ENCODE measurements at places on chromosomes 1 and 21.

GRCh38 chr1:100073531-100073930, 59.2 kb downstream of the SASS6 start:
- no peak for DNase-seq

DNA sequence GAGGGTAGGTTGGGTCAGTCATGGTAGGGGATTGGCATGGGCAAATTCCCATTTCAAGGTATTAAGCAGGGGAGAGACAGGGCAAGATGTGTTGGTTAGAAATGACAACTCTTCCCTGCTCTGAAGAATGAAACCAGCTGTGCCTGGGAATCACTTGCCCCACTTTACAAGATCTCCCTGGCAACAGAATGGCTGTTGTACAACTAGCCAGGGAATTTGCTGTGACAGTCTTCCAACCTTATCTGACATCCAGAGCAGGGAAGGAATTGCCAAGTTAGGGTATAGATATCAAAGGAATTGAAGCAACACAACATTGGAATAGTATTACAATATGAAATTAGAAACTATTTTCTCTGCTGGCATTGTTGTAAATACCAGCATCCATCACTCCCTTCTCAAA, 154.7 kb downstream of the CACNA1E start:
- no peak for DNase-seq

- no peak for DNase-seq
Observed at GRCh38 chr1:231177226-231177625, 15.4 kb downstream of the TRIM67 start.

DNA sequence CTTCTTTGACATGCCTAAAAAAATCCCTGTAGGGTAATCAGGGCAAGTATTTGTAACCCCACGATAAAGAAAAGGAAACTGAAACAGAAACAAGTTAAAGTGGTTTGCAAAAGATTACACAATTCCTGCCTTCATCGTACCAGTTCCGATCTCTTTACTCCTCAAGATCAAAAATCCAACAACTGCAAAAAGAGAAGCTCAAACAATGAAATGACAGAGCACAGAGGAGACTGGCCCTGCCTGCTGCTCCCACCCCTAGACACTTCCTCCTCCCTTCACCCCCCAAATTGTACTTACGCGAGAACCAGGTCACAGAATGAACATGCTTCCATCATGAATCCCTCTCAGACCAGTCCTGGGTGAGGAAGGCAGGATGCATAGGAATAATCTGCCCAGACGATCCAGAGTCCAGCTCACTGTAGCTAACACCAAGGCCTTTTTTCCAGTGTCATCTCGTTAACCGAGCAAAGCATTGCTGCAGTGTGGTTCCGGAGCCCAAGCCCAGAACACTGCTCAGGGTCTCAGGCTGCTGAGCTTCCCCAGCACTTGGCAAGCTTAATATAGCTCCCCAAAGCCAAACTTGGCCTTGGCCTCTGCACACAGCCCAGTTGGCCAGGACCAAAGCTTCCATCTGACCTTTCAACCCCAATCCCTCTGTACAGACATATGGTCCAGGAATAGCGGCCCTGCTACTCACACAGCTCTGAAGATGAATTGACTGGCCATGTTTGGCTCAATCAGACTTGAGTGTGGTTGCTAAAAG, 20.3 kb downstream of the RXRG start:
- DNase-seq: peak; percentile 14

DNA sequence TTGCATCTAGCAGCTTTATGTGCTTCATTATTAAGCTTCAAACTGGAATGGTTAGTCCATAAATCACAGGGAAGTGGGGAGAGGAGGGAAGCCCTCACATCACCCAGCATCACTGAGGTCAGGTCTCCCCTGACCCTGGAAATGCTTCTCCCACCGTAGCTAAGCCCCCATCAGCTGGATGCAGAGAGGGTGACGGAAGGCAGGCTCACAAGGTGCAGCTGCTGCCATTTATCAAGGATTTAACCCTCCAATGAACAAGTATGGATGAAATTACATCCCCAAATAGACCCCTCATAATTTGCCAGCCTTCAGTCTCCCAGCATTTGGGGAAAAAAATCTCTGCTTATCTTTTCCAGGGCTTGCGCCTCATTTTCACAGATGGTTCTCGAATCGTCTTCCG, 60.8 kb downstream of the PGM1 start:
- no peak for DNase-seq

DNA sequence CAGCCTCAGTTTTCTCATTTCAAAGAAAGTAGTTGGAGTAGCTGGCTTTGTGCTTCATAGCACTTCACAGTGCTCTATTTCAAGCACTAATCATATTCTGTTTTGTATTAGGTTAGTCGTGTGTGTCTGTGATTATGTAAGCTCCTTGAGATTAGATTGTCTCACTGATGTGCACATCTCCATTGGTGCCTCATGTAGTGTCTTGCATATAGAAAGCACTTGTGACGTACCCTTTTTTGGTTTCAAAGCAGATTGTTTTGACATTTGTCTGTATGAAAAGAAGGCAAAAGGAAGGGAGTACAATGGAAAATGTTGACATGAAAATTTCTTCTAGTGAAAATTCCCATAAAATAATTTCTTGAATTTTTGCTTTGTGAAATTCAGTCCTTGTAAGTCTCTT, 13.9 kb downstream of the BTBD8 start:
- DNase-seq: no peak

DNA sequence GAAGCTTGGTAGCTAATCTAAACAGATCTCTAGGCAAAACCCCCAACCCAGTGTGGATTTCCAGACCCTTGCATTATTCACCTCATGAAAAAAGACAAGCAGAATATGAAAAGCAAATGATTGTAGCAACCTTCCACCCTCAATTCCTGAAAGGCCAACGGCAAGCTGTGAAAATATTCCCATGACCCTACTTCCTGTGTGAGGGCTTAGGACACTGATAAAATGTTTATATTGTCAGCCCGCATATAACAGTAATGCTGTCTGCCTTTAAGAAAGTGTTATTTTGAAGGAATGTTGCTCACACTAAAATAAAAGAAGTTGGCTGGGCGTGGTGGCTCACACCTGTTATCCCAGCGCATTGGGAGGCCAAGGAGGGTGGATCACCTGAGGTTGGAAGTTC, 233.5 kb upstream of the NRIP1 start:
- no peak for DNase-seq

GRCh38 chr1:8858888-8859706, 19.4 kb downstream of the ENO1 start:
- peak; percentile 75 for DNase-seq

DNA sequence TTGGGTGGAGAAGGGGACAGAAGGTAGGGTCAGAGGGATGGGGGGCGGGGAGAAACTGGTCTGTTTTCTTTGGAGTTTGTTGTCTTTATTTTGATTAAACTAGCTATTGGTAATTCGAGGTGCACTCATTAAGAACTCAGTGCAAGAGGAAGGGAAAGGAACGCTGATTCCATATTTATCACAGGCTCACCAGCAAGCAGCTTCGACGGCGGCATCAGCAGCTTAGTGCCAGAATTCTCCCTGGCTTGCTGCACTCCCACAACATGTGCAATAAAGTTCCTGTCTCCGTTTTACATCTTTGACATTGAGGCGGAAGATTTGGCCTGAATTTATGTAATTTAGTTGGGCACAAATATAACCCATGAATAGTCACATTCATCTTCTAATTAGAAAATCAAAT, 57.6 kb downstream of the PEX14 start:
- no peak for DNase-seq

GRCh38 chr1:35047188-35047858, 15.6 kb upstream of the ZMYM6 start:
- DNase-seq: peak; percentile 99

Measured in cardiac fibroblast (primary cell).